IgD-negative memory B cell (primary cell): ENCODE measurements at places on chromosomes 11 and 22. TPM values are rescaled to one million over a fixed set of nuclear protein-coding genes. Genes with fewer than 3 reads are reported as not detected.

The AP1B1 gene
- polyA plus RNA-seq, result 45.9 TPM

The GVQW3 gene
- polyA plus RNA-seq, result 2.1 TPM

The MMP27 gene
- not detected for polyA plus RNA-seq

The ARCN1 gene
- 97.5 TPM for polyA plus RNA-seq

The JAML gene
- polyA plus RNA-seq, result 5.9 TPM

The SPINDOC gene
- polyA plus RNA-seq, result 0.94 TPM

The HTR3A gene
- 11.3 TPM for polyA plus RNA-seq

The GAB4 gene
- not detected for polyA plus RNA-seq

The HEPHL1 gene
- 0.04 TPM for polyA plus RNA-seq

The RASSF10 gene
- not detected for polyA plus RNA-seq

The TEAD1 gene
- not detected for polyA plus RNA-seq

The MS4A7 gene
- 16.8 TPM for polyA plus RNA-seq

The APOL5 gene
- polyA plus RNA-seq, result not detected

The OR52H1 gene
- polyA plus RNA-seq, result not detected

The CRYBB2 gene
- not detected for polyA plus RNA-seq

The TEX12 gene
- polyA plus RNA-seq, result 0.20 TPM

The PARVA gene
- polyA plus RNA-seq, result not detected

The OR10D3 gene
- not detected for polyA plus RNA-seq

The KLHL35 gene
- 0.48 TPM for polyA plus RNA-seq

The ACRV1 gene
- not detected for polyA plus RNA-seq

The LRRC74B gene
- not detected for polyA plus RNA-seq

The MRE11 gene
- 15.5 TPM for polyA plus RNA-seq

The TRPM5 gene
- polyA plus RNA-seq, result not detected

The DPP3 gene
- polyA plus RNA-seq, result 24.5 TPM

The NXPE4 gene
- polyA plus RNA-seq, result not detected

The OR8K3 gene
- polyA plus RNA-seq, result not detected

The TECTA gene
- not detected for polyA plus RNA-seq

The GRIK4 gene
- polyA plus RNA-seq, result not detected

The SLC22A9 gene
- not detected for polyA plus RNA-seq

The OR8G1 gene
- not detected for polyA plus RNA-seq

The MPPED1 gene
- polyA plus RNA-seq, result not detected

The FGF3 gene
- not detected for polyA plus RNA-seq

The SCUBE2 gene
- polyA plus RNA-seq, result not detected

The NECTIN1 gene
- polyA plus RNA-seq, result 0.11 TPM

The OR56A1 gene
- not detected for polyA plus RNA-seq

The PRDM11 gene
- polyA plus RNA-seq, result 1.4 TPM
